ENCODE measurements at places on chromosomes 1 and 21.

GRCh38 chr21:37407719-37408420 is 41.3 kb downstream of the DYRK1A start:
- DNase-seq: no peak

GRCh38 chr1:221762121-221762520 is 20.2 kb upstream of the DUSP10 start:
- no peak for DNase-seq

DNA sequence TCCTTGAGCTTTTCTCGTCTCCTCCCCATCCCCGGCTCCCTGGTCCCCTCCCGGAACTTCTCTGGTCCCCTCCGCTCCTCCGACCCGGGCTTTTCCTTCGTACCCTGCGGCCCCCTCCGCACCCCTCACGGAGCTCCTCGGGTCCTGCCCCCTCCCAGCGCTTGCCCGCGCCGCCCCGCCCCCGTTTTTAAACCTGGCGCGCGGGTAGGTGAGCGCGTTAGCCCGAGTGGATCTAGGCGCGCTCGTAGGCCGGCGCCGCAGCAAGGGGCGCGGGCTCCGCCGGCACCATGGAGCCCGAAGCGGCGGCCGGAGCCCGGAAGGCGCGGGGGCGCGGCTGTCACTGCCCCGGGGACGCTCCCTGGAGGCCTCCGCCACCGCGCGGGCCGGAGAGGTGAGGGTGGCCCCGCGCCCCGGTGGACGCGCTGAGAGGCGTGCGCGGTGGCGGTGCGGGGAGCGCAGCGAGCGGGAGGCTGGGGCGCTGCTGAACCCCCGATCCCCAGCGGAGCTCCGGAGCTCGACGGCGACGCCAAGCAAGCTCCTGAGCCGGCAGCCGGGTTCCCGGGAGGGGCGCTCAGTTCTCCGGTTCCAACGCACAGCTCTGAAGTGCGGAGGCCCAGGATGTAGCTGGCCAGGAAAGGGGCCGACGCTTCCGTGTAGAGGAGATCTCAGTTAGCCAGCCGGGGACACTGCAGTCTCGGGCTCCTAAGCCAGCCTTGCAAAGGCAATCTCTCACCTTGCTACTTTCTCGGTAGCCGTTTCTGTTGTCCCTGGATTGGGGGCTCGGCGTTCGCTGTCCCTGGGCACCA is at the start of gene RIPPLY3:
RIPPLY3 (plus strand) TSS at position 217 of the 806 bp plus-strand sequence; CDS start at position 288, 71 bp downstream.
- DNase-seq: no peak

DNA sequence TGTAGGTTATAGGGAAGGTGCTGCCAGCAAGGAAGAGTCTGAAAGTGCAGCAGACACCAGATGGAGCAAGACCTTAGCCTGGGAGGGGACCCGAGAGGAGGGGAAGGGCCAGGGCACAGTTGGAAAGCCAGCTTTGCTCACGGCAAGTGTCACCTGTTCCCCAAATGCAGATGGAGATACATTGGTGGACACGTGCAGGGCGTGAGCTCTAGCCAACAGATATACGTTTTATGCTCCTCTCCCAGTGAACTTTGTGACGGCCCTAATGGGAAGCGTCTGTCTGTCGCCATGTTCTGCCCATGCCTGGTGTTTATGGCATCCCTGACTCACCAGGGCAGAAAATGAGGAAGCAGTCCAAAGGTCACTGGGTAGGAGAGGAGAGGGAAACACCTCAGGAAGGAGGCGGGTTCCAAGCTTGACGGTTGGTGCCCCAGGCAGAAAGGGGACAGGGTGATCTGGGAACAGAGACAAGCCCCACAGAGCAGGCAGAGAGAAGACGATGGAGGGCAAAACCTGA is 7.6 kb downstream of the GPA33 start:
- no peak for DNase-seq

GRCh38 chr1:225825078-225825477 is 15.2 kb downstream of the EPHX1 start:
- DNase-seq: no peak

GRCh38 chr1:32068957-32069588 is 3.7 kb upstream of the TMEM39B start:
- no peak for DNase-seq

GRCh38 chr1:28180306-28181305 is 4.1 kb upstream of the PTAFR start:
- DNase-seq: no peak

DNA sequence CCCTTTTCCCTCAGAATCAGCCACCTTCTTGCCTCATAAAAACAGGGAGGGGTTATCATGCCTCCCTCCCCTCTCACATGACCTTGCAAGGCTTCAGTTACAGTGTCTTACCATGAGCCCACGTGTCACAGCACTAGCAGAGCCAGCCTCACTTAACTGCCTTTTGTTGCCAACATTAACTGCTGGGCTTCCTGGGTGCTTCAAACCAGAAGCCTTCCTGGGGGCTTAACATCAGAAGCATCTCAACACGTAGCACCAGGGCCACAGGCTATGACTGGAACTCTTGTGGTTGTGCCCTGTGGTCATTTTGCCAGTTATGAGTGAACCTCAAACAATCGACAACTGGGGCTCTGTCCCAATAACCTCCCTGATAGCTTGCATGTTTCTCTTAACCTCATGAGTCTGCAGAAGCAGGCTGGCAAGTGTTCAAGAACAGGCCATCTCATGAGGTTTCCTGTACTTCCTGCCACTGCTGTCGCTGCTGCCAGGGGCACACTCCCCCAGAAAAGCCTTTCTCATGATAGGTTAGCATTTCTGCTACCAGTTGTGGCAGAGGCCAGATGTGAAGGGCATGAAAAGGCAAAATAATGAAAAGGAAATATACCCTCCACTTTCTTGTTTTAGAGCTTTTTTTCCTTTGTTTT is 132.2 kb downstream of the GLUL start:
- DNase-seq: peak; percentile 54

- no peak for DNase-seq
Observed at GRCh38 chr1:61753998-61754508, 11.8 kb downstream of the PATJ start.

Measured in T-helper 22 cell (primary cell).